ENCODE measurements at places on chromosomes 4 and X. TPM values are rescaled to one million over a fixed set of nuclear protein-coding genes. Genes with fewer than 3 reads are reported as not detected.
A peak's percentile ranks its signal among the peaks of the same experiment; 100 is the strongest.

- no peaks in the 10 kb centered on the region for H3K36me3 ChIP-seq
- H3K27ac ChIP-seq = no peak overlapping the region
- DNase-seq = no peak
- no peaks in the 10 kb centered on the region for H3K27me3 ChIP-seq
- no peak overlapping the region for H3K4me3 ChIP-seq
Observed at GRCh38 chr4:165489786-165490185, 111.0 kb downstream of the CPE start.

DNA sequence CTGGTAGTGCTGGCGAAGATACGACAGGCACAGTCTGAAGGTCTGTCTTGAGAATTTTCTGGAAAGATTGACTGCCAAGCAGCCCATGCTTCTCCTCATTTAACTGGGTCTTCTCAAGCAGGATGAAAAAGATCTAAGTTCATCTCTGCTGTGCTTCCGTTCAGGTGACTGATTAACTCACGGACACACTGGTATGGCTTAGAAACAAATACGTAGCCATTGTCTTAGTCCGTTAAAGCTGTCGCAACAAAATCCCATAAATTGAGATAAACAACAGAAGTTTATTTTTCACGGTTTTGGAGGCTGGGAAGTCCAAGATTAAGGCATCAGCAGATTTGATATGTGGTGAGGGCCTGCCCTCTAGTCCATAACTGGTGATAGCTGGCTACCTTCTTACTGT lies 39.5 kb downstream of the SPINK2 start:
- H3K4me3 ChIP-seq = no peak overlapping the region
- H3K4me1 ChIP-seq = no peaks in the 10 kb centered on the region
- H3K27me3 ChIP-seq = no peaks in the 10 kb centered on the region
- H3K27ac ChIP-seq = no peak overlapping the region
- no peaks in the 10 kb centered on the region for H3K36me3 ChIP-seq

DNA sequence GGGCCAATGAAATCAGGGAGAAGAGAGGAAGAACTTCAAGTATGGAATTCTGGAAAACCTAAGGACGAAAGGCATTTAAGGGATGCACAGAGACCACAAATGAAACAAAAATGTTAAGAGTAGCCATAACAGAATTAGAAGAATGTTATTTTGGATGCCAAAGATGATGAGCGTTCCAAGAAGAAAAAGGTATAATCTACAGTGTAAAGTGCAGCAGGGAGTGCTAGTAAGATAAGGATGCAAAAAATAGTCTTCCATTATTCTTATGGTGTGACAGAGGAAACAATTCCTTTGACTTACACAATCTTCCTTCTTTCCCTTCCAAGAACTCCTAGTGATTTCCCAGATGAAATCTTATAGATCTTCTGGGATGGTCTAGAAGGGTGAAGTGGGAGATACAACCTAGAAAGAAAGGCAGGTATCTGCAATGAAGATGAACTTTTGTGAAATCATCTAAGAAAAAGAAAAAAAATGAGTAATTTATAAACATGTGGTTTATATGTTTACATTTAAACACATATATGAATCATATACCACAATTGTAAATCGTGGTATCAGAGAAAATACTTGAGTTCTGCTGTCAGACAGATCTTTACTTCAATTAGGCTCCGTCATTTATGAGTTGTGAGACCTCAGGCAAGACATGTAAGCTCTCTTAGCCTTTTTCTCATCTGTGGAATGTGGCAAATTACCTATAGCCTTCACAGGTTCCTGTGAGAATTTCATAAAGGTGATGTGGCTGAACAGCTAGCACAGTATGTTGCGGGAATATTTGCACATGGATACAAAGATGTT lies 8.1 kb downstream of the MORF4L2 start:
- no peaks in the 10 kb centered on the region for H3K27me3 ChIP-seq

GRCh38 chr4:52956691-52957090 lies 94.6 kb downstream of the RASL11B start:
- H3K27me3 ChIP-seq = no peaks in the 10 kb centered on the region
- no peak for DNase-seq
- H3K4me3 ChIP-seq = no peak overlapping the region
- H3K27ac ChIP-seq = no peak overlapping the region
- peaks cover 24% of the 10 kb centered on the region for H3K4me1 ChIP-seq
- no peaks in the 10 kb centered on the region for H3K36me3 ChIP-seq

DNA sequence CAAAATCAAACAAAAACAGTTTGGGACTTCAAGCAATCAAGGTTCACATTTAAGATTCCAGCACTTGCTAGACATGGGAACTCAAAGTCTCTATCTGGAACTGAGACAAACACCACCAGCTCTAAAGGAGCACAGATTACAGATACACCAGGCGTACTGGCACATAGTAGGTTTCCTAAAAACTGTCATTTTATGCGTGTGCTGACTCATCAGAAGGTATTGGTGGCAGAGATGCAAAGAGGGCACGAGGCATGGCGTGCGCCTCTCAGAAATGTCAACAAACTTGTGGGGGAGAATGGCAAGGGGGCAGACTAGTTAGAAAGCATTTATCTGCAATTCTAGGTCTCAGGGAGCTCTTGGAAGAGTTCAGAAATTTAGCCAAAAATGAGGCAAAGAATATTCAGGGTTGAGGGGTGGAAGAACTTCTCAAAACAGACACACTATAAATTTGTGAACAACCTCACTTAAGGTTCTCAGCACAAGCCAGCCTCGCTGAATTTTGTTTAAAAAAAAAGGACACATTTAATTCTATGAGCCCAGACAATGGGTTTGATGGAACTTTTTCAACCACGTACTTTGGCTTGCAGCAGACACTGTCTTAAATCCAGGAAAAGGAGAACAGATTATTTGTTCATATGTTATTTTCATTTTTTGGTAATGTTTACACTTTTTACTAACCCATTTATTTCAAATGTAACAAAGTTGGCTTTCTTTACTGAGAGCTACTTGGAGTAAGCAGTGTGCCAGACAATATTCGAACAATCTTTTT lies 100.0 kb downstream of the SHISA3 start:
- no peaks in the 10 kb centered on the region for H3K27me3 ChIP-seq
- no peak for DNase-seq

Gene NUDT11
- total RNA-seq = 2.0 TPM

GRCh38 chr4:107037199-107037584 lies 1.1 kb upstream of the DKK2 start:
- H3K27me3 ChIP-seq = peaks cover 24% of the 10 kb centered on the region
- H3K4me3 ChIP-seq = no peak overlapping the region

Gene MAP9
- 7.9 TPM for total RNA-seq

DNA sequence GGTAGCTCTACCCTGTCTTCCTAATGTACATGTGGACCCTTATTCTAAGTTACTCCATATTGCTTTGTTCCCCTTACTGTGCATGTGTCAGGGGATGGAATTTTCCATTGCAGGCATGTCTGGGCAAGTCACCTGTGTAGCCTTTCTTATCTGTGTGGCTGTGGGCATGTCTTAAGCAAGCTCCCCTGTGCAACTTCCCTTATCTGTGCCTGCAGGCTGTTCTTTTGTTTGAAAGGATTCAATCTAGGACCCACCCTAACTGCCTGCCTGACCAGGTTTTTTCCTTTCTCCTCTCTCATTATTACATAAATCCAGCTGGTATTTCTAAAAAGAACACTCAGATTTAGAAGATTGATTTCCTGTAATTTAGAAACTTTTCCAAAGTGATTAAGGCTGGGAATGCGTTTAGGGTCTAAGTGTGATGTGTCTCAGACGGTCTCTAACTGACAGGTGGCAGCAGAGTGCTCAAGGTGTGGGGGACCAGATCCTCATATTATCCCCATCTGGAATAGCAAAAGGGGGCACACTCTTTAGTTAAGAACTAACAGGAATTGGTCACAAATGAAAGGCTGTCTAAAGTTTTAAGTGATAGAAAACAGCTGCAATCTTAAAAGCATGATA lies 198.9 kb upstream of the PPP1R2C start:
- no peak overlapping the region for H3K27ac ChIP-seq
- peak; percentile 23 for DNase-seq
- no peaks in the 10 kb centered on the region for H3K36me3 ChIP-seq
- H3K27me3 ChIP-seq = no peaks in the 10 kb centered on the region

DNA sequence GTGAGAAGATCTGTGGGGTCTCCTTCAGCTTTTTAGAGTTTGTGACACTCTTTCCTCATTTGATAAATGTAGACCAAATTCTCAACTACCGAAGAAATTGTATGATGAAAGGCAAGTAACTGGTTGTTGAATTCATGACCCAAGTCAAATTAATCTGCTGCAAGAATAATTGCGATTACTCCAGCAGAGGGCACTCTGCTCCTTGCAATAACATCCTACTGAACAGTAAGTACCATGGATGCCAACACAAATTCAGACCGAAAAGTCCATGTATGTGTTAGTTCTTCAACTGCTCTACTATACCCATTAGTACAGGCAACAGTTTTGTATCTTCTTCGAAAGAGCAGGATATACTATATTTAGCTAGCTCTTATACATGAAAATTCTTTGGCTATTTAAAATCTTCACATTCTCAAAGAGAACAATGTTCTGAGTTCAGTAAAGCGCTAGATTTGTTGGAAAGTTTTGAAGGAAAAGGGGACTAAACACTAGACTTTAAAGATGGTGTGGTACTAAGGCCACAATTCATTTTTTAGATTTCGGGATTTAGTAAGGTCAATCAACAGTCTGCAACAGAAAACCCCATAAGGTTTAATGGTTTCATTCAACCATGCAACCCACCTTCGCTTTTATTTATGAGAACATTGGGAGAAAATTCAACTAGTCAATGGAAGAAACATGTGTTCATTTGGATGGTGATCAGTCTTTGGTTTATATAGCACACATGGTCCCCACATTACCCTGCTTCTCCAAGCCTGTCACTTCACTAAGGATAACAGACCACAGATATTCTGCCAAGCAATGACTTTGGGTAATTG lies 105.4 kb upstream of the TBC1D9 start:
- no peaks in the 10 kb centered on the region for H3K36me3 ChIP-seq
- H3K27me3 ChIP-seq = no peaks in the 10 kb centered on the region
- H3K4me3 ChIP-seq = no peak overlapping the region

DNA sequence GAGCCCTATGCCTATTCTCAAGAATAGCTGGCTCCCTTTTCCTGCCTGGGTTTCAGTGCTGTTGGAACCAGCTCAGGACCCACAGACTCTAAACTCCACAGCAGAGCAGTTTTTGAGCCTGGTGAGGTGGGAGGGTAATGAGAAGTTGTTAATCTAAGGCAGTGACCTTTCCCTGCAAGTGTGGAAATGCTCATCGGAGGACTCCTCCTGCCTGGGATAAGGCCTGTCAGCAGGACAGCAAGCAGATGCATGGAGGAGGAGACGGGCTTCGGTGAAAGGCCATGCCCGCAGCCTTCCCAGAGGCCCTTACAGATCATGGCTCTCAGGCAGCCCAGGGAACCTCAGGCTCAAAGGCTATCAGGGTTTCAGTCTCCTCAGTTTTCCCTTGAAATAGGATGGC lies 70.0 kb upstream of the SHISA3 start:
- H3K36me3 ChIP-seq = no peaks in the 10 kb centered on the region
- DNase-seq = no peak
- no peaks in the 10 kb centered on the region for H3K27me3 ChIP-seq

DNA sequence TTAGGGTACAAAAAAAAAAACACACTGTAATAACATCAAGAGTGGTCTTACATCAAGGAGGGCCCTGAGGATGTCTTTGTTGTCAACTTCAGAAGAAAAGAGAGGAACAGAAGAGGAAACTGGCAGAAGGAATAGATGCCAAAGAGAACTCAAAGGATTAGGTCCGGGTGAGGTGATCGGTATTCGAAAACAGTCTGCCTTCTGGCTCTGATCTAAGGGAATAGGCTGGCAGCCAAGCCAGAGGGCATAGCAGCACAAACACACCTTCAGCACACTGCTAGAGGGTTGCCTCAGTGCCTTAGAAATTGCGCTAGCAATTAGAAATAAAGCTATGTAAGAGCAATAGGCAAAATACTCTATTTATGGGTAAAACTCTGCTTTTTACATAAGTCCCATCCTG lies 91.4 kb upstream of the TTC29 start:
- H3K27me3 ChIP-seq = no peaks in the 10 kb centered on the region
- no peaks in the 10 kb centered on the region for H3K36me3 ChIP-seq
- H3K4me1 ChIP-seq = no peaks in the 10 kb centered on the region
- no peak overlapping the region for H3K4me3 ChIP-seq
- no peak overlapping the region for H3K27ac ChIP-seq

- H3K4me3 ChIP-seq = no peak overlapping the region
- peak; percentile 43 for DNase-seq
- no peaks in the 10 kb centered on the region for H3K4me1 ChIP-seq
- no peaks in the 10 kb centered on the region for H3K36me3 ChIP-seq
- no peaks in the 10 kb centered on the region for H3K27me3 ChIP-seq
- H3K27ac ChIP-seq = no peak overlapping the region
Observed at GRCh38 chr4:17447675-17448298, 64.1 kb downstream of the QDPR start.

- no peak overlapping the region for H3K4me3 ChIP-seq
- H3K27ac ChIP-seq = no peak overlapping the region
- no peak for DNase-seq
- H3K4me1 ChIP-seq = peaks cover 6% of the 10 kb centered on the region
Observed at GRCh38 chr4:12873351-12873750, 610.8 kb downstream of the RAB28 start.

- no peak overlapping the region for H3K4me3 ChIP-seq
- H3K36me3 ChIP-seq = no peaks in the 10 kb centered on the region
- H3K27me3 ChIP-seq = no peaks in the 10 kb centered on the region
Observed at GRCh38 chr4:102593147-102593546, 92.0 kb downstream of the NFKB1 start.

DNA sequence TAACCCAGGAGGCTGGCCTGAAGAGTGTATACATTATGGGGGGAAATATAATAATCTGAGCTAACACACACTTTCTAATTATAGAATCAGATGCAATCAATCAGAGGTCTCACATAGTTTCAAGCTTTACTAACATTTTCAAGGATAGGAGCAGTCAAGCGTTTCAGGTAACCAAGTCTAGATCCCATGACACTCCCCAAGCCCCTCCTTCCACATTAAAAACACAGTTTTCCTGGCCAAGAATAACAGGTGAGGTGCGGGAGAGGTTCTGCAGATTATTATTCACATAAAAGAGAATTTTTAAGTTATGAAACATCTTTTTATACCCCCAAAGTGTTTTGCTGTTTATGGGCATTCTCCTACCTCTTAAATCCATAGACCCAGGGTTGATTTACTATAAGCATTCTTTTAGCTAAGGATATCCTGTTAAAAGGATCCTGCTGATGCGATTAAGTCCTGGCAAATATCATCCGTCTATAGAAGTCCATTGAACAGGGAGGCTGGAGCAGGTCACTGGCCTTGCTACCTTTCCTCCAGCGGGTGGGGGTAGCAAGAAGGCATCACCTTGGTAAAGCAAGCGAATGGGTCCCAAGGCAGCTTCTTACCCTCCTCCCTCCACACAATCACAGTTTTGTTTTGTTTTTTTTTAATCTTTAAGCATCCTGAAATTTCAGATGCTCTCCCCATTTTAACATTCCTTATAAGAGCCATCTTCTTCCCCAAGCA lies 104.7 kb upstream of the GPM6A start:
- no peaks in the 10 kb centered on the region for H3K36me3 ChIP-seq
- DNase-seq = no peak
- no peak overlapping the region for H3K4me3 ChIP-seq
- H3K27me3 ChIP-seq = no peaks in the 10 kb centered on the region

GRCh38 chr4:86359944-86360478 lies at the start of gene MAPK10:
Gene MAPK10 (minus strand): TSS chr4:86360053.
- no peaks in the 10 kb centered on the region for H3K27me3 ChIP-seq
- H3K4me3 ChIP-seq = no peak within 1 kb of the TSS
- no peaks in the 10 kb centered on the region for H3K36me3 ChIP-seq
- H3K27ac ChIP-seq = no peak within 1 kb of the TSS
- no peaks in the 10 kb centered on the region for H3K4me1 ChIP-seq

- no peak overlapping the region for H3K27ac ChIP-seq
- H3K4me3 ChIP-seq = no peak overlapping the region
- H3K4me1 ChIP-seq = no peaks in the 10 kb centered on the region
- no peaks in the 10 kb centered on the region for H3K27me3 ChIP-seq
Observed at GRCh38 chrX:122816288-122816687, 367.8 kb upstream of the GRIA3 start.

GRCh38 chrX:38206542-38206941 lies 14.1 kb downstream of the SRPX start:
- no peak overlapping the region for H3K27ac ChIP-seq
- no peaks in the 10 kb centered on the region for H3K27me3 ChIP-seq
- H3K36me3 ChIP-seq = no peaks in the 10 kb centered on the region
- H3K4me1 ChIP-seq = no peaks in the 10 kb centered on the region
- DNase-seq = no peak

Measured in body of pancreas (tissue), 4 donors.